ENCODE measurements at places on chromosomes 12 and 14. TPM values are rescaled to one million over a fixed set of nuclear protein-coding genes. Genes with fewer than 3 reads are reported as not detected.

Gene MIP
- total RNA-seq, result not detected

Gene NPFF
- total RNA-seq, result not detected

Gene SERPINA1
- total RNA-seq, result not detected

Gene GLT8D2
- 0.69 TPM for total RNA-seq

Gene C12orf42
- 0.27 TPM for total RNA-seq

Gene KIAA0586
- total RNA-seq, result 14.2 TPM

Gene VRTN
- total RNA-seq, result 108 TPM

Gene UNC79
- 6.2 TPM for total RNA-seq
